ENCODE measurements at places on chromosomes 1 and 21. TPM values are rescaled to one million over a fixed set of nuclear protein-coding genes. Genes with fewer than 3 reads are reported as not detected.

Gene MINDY1
- total RNA-seq, result 55.4 TPM

Gene RAB42
- 2.8 TPM for total RNA-seq

Gene TRIM67
- total RNA-seq, result not detected

Gene CLEC20A
- total RNA-seq, result not detected

Gene RGS16
- 5.3 TPM for total RNA-seq

Gene FCER1A
- not detected for total RNA-seq

Gene UBE2U
- total RNA-seq, result not detected

Gene MYOC
- 0.37 TPM for total RNA-seq

Gene SLC5A3
- total RNA-seq, result 17.2 TPM

Gene SMPDL3B
- not detected for total RNA-seq

Gene L1TD1
- total RNA-seq, result not detected

Gene PRR9
- not detected for total RNA-seq

Gene CHIA
- not detected for total RNA-seq

Gene GABPA
- total RNA-seq, result 47.0 TPM

Gene KRTAP7-1
- not detected for total RNA-seq

Gene PKLR
- 4.6 TPM for total RNA-seq

Gene MPL
- not detected for total RNA-seq

Gene RALGPS2
- 72.3 TPM for total RNA-seq

Gene GJA5
- 1.2 TPM for total RNA-seq

Gene RPAP2
- total RNA-seq, result 5.8 TPM

Gene KRTAP10-1
- total RNA-seq, result not detected

Gene ANP32E
- 16.2 TPM for total RNA-seq

Gene NIT1
- total RNA-seq, result 8.8 TPM
